Foreskin melanocyte (primary cell): ENCODE measurements at places on chromosomes 4 and X.

DNA sequence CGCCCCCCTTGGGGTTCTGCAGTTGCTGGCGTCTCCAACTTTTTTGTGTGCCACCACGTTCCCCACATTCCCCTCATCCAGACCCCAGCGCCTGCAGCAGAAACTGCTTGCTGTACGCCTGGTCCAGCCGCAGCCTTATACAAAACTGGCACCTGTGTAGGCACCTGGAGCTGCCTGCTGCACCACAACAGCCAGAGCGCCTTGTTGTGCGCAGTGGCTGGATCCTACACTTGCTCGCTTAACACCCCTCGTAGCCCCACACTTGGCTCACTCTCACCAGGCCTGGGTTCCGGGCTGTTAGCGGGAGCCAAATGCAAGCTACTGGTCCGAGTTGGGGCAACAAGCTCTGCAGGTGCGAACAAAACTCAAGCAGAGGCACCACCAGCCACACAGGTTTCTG is 136.8 kb downstream of the TECRL start:
- no peak for DNase-seq

- DNase-seq, result no peak
Measured at GRCh38 chr4:102501447-102501696, 213 bp downstream of the NFKB1 start.

DNA sequence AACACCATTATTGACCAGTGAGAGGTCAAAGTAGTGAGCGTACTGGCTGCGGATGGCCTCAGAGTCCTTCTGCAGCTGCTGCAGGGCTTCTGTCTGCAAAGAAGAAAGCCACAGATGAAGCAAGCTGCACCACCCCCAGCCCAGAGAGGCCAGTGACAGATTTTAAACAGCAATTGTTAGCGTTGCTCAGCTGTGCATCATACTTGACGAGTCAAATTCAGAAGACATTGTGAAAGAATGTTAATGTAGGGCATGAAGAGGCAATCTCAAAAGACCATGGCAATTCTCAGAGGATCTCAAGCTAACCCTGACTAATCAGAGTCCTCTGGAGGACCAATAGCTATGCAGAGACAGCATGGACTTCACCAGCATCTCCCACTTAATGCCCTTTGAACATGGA is 16.6 kb downstream of the DKC1 start:
- no peak for DNase-seq

DNA sequence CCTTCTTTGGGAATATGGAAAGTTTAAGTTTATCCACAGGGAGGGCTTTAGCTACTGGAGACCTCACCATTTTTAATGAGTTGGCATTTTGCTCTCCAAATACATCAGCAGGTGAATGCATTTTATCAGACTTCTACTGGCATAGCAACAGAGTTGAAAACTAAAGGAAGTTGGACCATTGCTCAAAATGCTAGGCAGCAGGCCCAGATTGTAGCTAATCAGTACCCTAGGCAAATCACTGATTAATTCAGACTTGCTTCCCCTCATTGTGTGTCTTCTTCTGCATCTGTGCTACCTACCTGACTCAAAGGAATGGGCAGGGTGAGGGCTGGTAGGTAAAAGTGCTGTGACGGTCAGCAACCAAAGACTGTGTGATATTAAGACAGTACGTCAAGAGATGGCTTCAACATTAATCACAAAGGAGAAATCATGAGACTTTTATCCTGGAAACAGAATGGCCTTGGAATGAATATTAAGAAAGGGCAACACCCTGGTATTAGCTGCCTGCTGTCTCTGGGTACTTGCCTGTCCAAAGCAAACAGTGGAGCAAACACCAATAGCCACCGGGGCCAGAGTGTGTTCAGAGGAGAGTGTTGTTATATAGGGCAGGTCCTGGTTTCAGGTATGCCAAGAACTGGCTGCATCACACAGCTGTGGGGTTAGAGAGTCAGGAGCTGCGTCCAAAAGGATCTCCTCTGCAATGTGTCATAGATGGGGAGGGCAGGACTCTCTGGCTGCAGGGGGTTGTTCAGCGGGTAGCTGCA is 17.1 kb upstream of the SMIM20 start:
- DNase-seq, result no peak

DNA sequence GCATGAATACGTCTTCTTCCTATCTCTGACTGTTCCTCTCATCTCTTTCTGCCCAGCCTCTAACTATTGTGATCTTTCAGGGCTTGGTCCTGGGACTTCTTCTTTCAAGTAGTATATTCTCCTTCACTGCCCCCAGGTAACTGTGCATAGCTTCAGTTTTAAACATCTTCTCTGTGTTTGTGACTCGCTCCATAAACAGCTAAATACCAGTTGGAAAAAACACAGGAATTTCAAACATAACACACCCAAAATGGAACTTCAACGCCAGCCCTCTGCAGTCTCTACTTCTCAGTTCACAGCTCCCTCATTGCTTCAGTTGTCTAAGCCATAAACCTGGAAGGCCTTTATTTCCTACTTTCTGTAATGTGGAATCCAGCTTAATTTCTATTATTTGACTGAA is 16.6 kb downstream of the TRIML2 start:
- no peak for DNase-seq

GRCh38 chr4:40192114-40193015 is 4.5 kb upstream of the RHOH start:
- no peak for DNase-seq

DNA sequence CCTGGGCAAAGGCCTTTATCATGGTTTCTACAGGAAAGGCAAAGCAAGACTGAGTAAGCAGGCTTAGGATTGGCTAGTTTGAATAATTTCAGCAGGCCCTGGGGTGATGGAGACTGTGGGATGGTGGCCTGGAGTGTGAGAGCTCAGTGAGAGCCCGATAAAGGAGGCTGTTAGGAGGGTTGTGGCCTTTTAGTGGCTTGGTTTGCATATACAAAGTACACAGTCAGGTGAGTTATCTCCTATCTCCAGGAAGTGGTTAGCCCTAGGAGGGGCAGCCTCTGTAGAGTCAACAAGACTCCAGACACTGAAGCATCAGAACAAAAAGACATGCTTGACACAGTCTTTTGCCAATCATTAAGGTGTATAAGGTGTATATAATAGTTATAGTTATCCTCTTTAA is 157.2 kb downstream of the CFAP299 start:
- no peak for DNase-seq

- DNase-seq, result no peak
Measured at GRCh38 chr4:7192252-7193029, at the start of gene SORCS2. SORCS2 (plus strand) TSS chr4:7192538.

DNA sequence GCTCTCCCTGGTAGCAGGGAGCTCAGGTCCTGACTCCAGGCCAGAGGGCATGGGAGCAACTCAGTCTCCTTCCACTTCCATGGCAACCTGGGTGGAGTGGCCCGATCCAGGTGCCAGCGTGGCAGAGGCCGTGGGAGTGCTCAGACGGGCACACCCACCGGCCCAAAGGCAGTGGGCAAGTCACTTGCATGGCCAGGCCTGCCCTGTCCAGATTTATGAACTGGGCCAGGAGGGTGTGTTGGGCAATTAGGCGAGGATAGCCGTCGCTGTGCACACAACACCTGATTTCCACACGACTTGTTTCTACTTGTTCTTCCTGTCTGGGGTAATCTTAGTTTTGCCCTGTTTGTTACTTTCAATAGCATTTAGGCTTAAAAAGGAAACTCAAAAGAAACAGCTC is 55.5 kb upstream of the NYX start:
- no peak for DNase-seq

DNA sequence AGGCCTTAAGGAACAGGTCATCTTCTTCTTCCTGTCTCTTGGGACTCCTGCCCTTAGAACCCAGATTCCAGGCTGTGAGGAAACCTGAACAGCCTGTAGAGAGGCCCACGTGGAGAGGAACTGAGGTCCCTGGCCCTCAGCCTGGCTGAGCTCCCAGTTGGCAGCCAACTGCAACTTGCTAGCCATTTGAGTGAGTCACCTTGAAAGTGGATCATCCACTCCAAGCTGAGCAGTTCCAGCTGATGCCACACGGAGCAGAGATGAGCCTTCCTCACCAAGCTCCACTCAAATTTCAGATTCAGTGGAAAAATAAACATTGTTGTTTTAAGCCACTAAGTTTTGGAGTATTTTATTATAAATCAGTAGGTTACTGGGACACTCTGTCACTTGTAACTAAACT is 392.5 kb downstream of the BCOR start:
- DNase-seq, result no peak

- DNase-seq, result no peak
Measured at GRCh38 chrX:31057291-31057690, 14.6 kb downstream of the FTHL17 start.

DNA sequence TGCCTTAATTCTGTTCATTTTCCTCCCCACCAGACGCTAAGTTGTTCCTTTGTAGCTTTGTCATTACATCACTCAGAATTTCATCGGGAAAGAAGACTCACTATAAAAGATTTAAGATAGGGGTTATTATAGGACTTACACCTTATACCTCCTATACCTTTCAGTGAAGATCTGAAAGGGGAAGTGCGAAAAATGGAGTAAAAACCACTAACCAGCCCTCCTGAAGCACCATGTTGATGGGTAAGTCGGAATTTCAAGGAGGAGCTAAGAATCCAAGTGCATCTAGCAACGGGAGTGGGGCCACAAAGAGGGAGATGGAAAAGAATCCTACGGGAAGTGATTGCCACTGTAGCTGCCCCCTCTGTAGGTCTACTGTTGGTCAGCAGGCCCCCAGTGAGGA is 119.1 kb upstream of the H2AZ1 start:
- DNase-seq, result no peak

GRCh38 chr4:78460368-78460767 is 91.2 kb upstream of the ANXA3 start:
- no peak for DNase-seq

DNA sequence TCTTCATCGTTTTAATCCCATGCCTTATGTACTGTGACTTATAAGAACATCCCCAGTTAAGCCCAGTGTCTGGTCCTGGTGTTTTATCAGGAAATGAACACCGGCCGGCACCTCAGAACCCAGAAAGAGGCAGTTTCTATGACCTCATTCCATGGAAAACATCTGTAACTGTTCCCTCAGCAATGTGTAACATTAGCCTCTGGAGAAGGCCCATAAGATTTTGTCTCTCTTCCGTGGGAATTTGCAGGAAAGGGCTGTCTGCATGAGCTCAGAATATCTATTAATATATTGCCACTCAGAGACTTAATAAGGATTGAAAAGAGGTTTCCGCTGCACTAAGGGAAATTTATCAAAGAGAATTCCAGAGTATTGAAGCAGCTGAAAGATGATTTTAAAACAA is 3.1 kb upstream of the TCEANC start:
- DNase-seq, result no peak

DNA sequence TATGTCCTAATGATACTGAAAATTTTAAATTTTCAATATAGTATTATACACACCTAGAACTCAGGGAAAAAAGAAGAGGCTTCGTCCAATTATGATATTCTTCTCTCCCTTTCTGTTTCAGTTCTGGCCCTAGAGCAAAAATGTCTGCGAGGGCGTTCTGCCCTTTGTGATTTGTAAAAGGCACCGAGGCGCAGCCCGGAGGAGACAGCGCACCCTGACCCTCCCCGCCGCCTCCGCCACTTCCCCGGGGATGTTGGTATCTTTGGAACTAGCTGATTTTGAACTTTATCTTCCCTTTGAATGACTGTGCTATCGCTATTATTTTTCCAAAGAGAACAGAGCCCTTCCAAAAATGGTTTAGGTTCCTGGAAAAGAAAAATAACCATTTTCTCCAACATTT is 173.2 kb upstream of the FAM9B start:
- DNase-seq, result no peak

DNA sequence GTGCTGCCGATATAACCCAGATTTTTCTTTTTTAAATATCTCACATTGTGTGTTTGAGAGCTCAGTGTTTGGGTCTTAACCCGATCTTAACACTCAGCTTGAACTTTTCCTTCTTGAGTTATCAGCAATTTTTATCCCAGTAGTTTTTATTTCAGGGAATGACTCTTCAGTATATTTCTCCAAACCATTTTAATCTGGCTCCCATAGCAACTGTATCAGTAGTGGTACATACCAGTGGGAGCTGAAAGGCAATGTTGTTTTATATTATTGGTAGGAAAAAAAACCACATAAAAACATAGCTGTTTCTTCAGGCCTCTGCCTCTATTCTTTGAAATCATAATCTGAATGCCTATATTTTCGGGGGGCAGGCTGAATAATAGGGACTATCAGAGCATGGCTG is 111.1 kb downstream of the SLC4A4 start:
- no peak for DNase-seq

- DNase-seq, result no peak
Measured at GRCh38 chr4:167456619-167457018, 222.3 kb upstream of the SPOCK3 start.

- no peak for DNase-seq
Measured at GRCh38 chrX:56826020-56826419, 97.0 kb downstream of the NBDY start.

DNA sequence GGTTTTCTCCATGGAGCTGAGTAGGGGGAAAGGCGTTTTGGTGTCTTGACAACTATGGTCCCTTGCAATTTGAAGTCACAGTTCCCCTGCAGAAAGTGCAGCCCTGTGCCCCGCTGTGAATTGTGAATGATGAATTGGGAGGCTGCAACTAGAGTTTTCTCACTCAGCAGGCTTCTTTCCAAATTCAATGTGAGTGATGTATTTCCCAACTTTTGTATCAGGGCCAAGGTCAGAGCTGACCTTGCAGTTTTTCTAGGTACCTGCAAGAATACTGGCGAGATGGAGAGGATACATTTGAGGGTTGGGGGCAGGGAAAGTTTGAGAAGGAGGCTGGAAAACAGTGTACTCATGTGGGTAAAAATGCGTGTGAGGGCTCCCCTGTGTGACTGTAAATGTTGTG is 11.7 kb downstream of the PHEX start:
- no peak for DNase-seq

DNA sequence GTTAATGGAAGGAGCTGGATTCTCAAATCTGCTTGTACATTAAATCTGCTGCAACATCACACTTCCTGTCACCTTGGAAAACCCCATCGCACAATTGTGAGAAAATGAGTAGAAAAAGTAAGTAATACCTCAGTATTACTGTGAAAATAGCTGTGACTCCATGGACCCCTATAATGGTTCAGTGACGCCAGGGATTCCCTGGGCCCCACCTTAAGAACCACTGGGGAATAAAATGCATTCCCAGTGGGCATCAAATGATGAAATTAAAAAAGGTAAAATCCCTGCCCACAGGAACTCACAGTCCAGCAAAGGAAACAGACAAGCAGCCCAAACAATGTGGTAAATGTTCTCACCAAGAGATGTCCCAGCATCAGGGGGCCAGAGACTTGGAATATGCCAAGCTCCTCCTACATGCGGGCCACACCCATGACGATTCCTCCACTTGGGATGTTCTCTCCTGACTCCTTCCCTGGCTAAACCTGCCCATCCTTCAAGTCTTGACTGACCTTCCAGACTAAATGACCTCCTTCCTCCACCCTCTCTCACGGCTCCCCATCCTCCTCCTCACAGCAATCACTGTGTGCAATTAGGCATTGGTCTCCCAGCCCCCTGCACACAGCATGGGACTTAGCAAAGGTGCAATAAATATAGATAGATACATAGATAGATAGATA is 2.6 kb downstream of the EVC2 start:
- no peak for DNase-seq

DNA sequence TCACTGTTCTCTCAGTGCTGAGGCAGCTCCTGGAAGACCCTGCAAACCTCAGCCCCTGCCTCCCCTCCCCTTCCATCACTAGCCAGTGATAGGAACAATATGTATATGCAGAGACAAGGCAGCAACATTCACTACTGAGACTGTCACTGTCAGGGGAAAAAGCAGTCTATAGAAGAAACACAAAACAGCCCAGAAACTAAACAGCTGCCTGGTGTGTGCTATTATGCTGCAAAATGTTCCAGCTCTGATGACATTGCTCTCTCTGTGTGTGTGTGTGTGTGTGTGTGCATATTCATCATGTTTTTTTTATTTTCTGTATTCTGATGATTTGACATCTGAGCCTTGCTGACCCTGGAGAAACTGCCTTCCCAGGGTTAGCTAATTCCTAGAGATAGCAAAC is 147.2 kb downstream of the SPATA18 start:
- no peak for DNase-seq

GRCh38 chrX:114710571-114710970 is 126.7 kb downstream of the HTR2C start:
- no peak for DNase-seq
